ENCODE measurements at places on chromosomes 16 and 17.

- DNase-seq: no peak
Measured at GRCh38 chr17:77696151-77696720, 262.3 kb upstream of the TNRC6C start.

DNA sequence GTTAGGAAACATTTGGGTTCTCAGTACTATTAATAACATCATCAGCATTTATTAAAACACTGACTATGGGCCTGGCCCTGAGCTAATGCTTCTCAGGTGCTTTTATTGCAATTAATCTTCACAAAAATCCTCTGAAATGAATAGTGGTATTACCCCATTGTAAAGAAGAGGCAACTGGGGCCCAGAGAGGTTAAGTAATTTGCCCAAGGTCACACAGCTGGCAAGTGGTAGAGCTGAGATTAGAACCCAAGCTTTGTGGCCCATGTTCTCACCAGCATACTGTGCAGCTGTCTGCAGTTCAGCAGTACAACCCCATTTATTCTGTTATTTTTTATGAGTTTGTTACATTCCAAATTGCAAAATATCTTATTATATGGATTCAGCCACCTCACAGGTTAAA, 82.3 kb downstream of the TBC1D16 start:
- DNase-seq: no peak

GRCh38 chr16:81601008-81601428, 156.4 kb downstream of the CMIP start:
- DNase-seq: no peak

DNA sequence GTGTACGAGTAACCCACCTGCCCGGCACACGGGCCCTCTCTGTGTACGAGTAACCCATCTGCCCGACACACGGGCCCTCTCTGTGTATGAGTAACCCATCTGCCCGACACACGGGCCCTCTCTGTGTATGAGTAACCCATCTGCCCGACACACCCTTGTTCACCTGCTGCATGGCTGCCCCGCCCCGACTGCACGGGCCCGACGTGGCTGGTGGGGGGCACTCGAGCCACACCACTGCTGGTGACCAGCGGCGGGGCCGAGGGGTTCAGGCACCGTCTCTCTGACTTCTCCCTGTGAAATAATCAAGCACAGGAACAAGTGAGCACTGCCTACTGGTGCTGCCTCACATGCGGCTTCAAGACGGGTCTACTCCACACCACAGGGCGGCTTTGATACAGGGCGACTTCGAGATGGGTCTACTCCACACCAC, 22.1 kb downstream of the MAP1LC3B start:
- no peak for DNase-seq
